Karpas-422 (cell line): ENCODE measurements at places on chromosomes 11 and 22.

DNA sequence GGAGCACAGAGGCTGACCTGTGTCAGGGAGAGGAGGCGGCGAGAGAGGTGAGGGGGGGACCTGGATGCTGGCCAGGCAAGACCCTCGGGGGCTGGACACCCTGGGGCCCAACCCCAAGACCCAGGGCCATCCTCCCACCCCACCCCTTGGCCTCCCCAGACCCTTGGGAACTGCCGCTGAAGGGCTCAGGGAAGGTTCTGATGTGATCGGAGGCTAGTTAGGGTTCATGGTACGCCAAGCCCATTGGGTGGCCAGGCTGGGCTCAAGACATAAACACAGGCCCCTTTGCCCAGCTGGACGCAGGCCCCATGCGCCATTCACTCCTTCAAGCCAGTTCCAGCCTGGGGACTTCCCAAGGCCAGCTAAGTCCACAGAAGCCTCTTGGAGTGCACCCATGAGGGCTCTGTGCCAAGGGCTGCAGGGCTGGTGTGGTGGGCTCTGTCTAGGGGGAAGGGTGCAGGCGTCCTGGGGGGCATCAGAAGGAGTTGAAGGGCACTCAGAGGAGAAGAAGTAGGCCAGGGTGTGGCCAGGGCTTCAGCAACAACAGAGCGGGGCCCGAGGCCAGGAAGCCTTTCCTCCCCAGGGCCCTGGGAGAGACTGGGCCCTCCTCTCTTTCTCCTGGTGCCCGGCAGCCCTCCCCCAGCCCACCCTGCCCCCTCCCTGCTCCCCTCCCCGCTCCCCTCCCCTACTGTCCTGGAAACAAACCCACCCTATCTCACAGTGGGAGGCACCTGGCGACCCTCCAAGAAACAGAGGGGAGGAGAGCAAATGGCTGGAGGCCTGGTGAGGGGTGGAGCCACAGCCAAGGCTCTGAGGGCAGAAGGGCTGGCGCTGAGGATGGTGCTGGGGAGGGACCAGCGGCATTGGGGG lies 12.9 kb downstream of the TSPAN32 start:
- DNase-seq, result no peak

- DNase-seq, result no peak
Observed at GRCh38 chr11:44629732-44630345, 64.4 kb downstream of the CD82 start.

DNA sequence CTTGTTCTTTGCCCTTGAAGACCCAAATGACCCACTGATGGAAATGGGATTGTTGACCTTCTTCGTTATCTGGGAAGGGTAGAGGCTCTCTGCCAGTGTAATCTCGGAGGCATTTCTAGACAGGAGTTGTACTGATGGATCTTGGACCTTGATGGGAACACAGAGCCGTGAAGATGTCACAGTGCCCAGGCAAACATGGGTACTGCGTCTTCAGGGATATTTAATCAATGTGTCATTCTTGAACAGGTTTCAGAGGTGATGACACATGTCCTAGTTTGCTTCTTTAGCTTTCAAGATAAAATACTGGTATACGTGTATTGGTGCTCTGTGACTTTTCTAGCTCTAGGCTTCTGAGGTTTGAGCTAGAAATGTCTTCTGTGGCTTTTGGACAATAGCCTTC lies 6.2 kb downstream of the LDLRAD3 start:
- no peak for DNase-seq

DNA sequence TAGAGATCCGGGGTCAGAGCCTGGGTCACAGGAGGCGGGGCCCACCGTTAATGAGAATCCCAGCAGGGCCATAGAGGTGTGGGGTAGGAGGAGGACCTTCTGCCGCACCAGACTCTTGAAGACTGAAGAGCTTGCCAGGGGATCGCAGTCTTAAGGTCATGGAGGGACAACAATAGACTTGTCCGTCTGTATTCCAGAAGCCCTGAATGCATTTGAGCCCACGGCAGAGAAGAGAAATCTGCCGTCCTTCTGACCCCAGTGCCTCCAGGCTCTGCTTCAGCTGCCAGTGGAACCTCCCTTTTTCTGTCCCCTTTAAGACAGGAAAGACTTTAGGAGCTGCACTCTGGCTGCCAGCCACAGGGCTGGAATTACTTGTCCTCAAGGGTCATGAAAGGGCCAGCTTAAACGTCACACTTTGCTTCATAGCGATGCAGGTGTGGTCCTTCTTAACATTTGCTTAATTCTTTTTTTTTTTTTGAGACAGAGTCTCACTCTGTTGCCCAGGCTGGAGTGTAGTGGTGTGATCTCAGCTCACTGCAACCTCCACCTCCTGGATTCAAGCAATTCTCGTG lies 15.5 kb upstream of the ST3GAL4 start:
- DNase-seq, result no peak

- DNase-seq, result no peak
Observed at GRCh38 chr22:41799486-41800347, 762 bp upstream of the CCDC134 start.

DNA sequence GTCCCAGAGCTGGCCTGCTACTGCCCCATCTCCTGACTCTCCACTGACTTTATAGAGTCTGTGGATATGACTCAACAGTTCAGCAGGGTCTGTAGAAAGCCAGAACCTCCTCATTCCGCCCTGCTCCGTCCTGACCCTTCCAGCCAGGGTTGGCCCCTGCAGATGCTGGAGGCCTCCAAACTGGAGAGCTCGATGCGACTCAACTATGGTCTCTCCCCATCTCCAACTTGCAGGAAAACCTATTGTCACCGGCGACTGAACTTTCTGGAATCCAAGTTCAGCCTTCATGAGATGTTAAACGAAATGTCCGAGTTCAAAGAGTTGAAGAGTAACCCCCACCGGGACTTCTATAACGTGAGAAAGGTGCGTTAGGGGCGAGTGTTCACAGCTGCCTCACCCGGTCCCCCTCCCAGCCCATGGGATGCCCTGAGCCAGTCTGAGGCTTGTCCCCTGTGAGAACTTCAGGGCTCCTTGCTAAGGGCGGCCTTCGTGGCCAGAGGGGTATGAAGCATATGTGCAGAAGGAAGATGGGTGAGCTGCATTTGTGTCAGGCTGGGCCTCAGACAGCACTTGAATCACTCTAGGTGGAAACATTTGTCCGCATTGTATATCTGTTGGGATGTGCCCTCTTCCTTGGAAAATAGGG lies 32.1 kb downstream of the AMPD3 start:
- DNase-seq, result no peak

DNA sequence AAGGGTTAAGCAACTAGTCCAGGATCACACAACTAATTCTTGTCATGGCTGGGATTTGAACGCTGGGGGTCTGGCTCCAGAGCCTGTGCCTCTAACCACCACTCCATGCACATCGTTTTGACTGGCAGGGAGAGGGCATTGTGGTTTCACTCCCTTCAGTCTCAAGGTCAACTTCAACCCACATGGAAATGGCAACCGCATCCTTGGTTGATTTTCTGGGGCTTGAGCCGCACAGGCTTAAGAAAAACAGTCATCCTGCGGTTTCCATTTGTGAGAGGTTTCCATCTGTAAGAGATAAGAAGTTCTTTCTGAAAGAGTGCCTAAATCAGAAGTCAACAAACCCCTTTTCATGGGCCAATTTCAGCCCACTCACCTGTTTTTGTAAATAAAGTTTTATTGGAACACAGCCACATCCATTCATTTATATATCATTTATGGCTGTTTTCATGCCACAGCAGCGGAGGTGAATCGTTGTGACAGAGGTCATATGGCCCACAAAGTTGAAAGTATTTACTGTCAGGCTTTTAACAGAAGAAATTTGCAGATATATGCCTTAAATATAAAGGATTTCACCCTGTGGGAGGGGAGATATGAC lies 65.7 kb downstream of the SGSM1 start:
- DNase-seq, result no peak

GRCh38 chr11:206002-206384 lies 1.2 kb downstream of the BET1L start:
- no peak for DNase-seq

DNA sequence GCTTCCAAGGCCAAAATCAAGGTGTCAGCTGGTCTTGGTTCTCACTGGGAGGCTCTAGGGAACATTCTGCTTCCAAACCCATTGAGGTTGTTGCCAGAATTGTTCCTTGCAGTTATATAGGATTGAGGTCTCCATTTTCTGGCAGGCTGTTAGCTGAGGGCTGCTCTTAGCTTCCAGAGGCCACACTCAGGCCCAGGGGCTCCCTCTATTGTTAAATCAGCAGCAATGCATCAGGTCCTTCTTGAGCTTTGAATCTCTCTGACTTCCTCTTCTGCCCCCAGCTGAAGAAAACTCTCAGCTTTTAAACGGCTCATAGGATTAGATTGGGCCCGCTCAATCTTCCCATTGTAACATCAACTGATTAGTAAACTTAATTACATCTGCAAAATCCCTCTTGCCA lies 39.3 kb upstream of the BSX start:
- DNase-seq, result peak; percentile 78

- peak; percentile 63 for DNase-seq
Observed at GRCh38 chr11:116641561-116642045, 131.2 kb downstream of the BUD13 start.

DNA sequence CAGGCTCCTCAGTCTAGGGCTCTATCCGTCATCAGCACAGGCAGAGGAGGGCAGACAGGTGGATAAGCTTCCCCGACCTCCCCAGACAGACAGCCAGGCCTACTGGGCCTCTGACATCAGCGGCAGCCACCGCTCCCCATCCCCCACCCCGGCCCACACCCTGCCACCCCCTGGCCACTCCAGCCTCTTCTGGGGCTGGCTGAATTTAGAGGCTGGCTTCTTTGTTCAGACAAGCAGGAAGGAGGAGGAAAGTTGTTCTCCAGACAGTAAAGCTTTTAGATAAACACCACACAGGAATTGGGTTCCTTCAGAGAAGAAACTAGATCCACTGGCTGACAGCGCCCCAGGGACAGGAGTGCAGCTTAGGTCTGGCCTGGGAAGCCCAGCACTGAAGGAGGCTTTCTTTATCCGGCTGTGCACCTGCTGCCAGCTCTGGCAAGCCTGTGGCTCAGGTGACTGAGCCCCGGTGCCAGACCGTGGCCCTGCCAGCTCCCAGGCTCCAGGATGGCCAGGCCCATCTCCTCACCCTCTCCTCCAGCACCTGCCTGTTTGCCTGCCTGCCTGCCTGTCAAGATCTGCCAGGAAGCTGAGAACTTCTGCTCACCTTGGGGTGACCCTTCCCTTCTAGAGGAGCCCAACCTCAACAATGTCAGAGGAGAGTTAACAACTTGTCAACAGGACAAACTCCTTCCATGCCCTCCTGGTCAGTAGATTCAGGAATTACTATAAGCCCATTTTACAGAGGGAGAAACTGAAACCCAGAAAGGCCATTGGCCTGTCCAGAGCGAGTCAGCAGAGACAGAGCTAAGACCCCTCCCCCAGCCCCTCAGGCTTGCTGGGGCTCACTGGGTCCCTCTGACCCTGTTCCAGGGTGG lies 44.0 kb upstream of the KLHL35 start:
- no peak for DNase-seq

- no peak for DNase-seq
Observed at GRCh38 chr11:9562716-9563115, 10.8 kb upstream of the WEE1 start.

- no peak for DNase-seq
Observed at GRCh38 chr11:71307811-71308645, 55.7 kb upstream of the SHANK2 start.

DNA sequence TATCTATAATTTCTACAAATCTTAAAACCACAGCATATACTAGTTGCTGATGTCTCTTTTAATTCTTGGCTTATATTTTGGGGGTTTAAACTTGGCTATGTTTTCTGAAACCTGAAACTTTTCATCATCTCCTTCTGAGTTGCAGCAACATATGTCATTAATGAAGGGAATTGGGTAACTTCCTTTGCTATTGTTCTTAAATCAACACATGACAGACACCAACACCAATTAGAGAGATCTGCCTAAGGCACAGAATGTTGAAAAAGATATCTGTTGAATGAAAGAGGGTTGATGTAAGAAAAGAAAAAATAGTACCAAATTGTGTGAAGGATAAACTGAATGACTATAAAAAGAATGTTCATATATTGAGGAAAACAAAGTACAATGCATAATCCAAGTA lies 10.3 kb upstream of the GAS2 start:
- no peak for DNase-seq

DNA sequence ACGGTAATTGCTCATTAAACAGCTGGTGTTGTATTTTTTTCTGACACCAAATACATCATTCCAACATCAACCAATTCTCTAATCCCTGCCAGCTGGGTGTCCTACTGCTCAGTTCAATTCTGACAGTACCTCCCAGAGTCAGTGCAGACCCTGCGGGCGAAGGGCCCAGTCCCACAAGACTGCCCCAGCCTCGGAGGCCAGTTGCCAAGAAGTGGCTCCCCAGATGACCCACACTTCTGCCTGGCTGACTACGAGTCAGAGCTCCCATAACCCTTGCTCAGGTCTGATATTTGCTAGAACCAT lies 147.2 kb downstream of the CTTN start:
- no peak for DNase-seq

- DNase-seq, result no peak
Observed at GRCh38 chr11:40062616-40063015, 1396.8 kb downstream of the LRRC4C start.

DNA sequence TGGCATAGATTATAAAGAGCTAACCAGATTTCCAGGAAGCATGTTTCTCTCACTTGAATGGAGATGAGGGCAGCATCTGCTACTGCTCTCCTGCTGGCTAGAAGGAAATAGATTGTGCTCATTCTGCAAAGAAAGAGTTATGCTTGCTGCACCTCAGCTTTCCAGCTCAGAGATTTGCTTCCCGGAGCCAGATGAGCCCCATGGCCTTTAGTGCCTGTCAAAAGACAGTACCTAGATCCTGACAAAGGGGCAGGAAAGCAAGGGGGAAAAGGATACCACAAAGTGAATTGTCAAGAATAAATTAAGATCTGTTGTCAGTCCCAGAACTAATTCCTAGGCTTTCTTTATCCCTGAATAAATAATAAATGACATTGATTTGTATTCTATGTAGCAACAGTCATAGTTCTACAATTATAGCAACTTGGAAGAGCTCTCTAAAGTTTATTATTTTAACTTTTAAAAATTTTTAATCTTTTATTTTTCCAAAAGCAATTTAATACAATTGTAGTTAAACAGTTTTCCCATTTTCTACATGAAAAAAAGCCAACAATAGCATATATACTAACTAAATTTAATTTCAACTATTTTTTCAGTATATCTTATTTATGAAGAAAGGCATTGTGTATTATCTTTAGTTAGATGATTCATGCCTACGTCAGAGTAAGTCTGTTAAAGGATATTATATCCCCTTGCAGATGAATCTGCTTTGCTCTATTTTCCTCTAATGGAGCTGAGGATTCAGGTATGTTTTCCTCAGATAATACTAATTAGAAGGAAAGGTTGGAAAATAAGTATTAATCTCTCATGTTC lies 306.1 kb upstream of the DDI1 start:
- no peak for DNase-seq

- no peak for DNase-seq
Observed at GRCh38 chr11:43631732-43632131, 48.8 kb upstream of the HSD17B12 start.
